Fibroblast of upper back skin (primary cell): ENCODE measurements at places on chromosomes 1 and 21.

DNA sequence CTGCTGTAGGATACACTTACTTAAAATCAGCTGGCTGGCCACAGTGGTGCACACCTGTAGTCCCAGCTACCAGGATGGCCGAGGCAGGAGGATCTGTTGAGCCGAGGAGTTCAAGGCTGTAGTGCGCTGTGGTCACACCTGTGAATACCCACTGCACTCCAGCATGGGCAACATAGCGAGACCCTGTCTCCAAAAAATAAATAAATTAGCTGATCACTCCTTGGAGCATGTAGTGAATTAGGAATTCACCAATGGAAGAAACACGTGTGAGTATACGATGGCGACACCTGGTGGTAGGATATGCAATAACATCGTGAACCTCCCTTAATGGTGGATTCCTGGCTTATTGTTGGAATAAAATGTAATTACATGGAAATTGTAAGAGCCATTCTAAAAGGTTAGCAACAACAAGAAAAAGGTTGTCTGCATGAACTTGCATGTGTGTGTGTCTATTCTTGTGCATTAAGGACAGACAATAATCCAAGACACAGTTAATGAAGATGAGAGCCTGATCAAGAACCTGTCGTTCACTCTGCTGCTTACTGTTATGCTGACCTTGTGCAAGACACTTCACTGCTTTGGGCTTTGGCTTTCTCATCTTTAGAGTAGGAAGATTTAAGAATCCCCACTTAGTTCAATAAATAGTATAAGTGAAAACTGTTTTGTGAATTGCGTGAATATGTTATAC, 38.6 kb upstream of the COX20 start:
- peak; percentile 60 for DNase-seq

DNA sequence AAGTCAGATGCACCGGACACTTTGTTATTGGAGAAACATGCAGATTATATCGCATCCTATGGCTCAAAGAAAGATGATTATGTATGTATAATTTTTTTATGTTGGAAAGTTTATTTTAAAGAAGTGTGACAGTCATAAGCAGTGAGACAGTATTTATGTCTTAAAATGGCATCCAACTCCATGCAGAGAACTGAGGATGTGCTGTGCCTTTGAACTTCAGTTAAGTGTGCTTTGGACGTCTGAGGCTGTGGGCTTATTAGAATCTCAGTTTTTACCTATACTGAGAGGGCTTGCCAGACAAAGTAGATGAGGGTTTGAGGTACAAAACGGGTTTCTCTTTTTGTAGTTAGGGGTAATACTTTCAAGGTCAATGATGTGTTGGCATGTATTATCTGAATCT, 1.5 kb downstream of the RABGGTB start:
- DNase-seq = no peak

GRCh38 chr1:230084408-230085177, 17.6 kb downstream of the GALNT2 start:
- peak; percentile 99 for DNase-seq

DNA sequence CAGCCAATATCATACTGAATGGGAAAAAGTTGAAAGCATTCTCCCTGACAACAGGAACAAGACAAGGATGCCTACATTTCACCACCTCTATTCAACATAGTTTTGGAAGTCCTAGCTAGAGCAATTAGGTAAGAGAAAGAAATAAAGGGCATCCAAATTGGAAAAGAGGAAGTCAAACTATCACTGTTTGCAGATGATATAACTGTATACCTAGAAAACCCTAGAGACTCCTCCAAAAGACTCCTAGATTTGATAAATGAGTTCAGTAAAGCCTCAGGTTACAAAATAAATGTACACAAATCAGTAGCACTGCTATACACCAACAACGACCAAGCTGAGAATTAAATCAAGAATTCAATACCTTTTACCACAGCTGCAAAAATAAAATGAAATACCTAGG, 171.3 kb upstream of the HP1BP3 start:
- DNase-seq = no peak

- no peak for DNase-seq
These were observed 10.0 kb downstream of the NCF2 start for GRCh38 chr1:183580281-183580682.

DNA sequence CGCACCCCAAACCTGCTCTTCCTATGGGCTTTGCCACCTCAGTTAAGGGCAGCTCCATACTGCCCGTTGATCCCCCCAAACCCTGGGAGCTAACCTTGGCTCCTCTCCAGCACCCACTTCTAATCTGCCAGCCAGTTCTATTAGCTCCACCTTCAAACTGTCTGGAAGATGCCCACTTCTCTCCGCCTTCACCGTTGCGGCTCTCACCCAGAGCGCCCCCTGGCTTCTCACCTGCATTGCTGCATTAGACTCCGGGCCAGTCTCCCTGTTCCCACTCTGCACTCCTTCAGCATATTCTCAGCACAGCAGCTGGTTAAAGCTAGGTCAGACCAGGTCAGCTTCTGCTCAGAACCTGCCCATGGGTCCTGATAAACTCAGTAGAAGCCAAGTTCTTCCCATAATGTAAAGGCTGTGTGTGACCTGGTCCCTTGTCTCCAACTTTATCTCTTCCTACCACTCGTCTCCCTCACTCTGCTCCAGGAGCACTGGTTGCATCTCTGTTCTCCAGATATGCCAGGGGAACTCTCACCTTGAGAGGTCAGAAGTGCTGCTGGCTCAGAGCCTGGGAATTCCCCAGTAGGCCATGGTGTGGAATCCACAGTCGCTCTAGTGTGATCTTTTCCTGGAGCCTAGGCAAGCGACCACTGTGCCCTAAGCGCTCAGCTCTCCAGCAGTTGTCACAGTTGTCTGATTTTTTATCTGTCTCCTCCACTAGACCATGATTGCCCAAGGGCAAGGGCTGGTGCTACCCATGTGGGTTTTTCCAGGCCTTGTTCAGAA, 150.3 kb downstream of the HMGB4 start:
- peak; percentile 14 for DNase-seq

- no peak for DNase-seq
These were observed 9.7 kb upstream of the TENT5C start for GRCh38 chr1:117596023-117596720.

- DNase-seq = no peak
These were observed 190.6 kb upstream of the BEND5 start for GRCh38 chr1:48967318-48967717.

DNA sequence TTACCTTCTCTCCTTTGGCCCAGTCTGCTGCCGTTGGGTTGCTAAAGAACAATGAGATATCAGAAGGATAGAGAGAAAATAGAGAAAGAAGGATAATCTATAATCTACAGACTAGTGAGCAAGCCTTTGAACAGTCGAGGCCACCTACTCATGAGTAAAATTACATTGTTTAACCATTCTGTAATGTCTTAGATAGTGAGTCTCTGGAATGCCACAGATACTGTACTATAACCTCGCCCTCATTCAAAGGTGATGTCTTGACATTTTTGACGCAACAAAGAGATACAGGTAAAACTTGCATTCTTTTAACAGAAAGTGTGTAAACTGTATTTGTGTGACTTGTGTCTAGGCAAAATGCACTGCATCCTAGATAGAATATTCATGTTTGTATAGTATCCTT, 77.9 kb downstream of the LAMC1 start:
- no peak for DNase-seq

GRCh38 chr1:151612501-151613281, 841 bp downstream of the SNX27 start:
- no peak for DNase-seq

GRCh38 chr1:212718499-212718898, 18.9 kb upstream of the BATF3 start:
- peak; percentile 44 for DNase-seq

DNA sequence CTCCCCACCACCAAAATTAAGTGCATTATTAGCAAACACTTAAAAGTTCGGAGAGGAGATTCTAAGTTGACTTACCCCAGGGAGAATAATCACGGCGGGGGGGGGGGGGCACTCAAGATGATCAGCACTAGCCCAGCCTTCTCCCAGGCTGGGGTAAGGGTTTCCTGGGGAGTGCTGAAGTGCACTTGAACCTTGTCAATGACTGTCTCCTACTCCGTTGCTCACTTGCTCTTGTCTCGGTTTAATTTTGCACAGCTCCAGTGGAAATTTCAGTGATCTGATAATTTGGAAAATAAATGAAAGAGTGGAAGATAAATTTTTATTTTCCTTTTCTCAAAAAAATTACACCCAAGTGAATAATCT, 59.2 kb downstream of the PBX1 start:
- DNase-seq = no peak

- no peak for DNase-seq
These were observed 830 bp downstream of the RNF186 start for GRCh38 chr1:19814244-19814661.

GRCh38 chr21:28063241-28064216, 929.1 kb downstream of the LTN1 start:
- no peak for DNase-seq

DNA sequence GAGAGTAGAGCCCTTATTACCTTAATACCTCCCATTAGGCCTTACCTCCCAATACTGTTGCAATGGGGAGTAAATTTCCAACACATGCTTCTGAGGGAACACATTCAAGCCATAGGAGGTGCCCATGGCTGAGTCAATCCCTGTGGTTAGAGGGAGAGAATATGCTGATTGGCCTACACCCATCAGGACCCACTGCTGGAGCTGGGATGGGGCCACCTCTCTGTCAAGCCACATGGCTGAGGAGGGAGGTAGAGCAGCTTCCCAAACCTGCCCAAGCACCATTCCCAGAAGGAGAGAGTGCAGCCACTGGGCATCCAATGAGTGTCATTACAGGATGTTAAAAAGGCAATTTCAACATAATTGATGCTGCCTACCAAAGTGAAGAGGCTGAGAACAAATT, 228.1 kb downstream of the C1orf94 start:
- DNase-seq = no peak

DNA sequence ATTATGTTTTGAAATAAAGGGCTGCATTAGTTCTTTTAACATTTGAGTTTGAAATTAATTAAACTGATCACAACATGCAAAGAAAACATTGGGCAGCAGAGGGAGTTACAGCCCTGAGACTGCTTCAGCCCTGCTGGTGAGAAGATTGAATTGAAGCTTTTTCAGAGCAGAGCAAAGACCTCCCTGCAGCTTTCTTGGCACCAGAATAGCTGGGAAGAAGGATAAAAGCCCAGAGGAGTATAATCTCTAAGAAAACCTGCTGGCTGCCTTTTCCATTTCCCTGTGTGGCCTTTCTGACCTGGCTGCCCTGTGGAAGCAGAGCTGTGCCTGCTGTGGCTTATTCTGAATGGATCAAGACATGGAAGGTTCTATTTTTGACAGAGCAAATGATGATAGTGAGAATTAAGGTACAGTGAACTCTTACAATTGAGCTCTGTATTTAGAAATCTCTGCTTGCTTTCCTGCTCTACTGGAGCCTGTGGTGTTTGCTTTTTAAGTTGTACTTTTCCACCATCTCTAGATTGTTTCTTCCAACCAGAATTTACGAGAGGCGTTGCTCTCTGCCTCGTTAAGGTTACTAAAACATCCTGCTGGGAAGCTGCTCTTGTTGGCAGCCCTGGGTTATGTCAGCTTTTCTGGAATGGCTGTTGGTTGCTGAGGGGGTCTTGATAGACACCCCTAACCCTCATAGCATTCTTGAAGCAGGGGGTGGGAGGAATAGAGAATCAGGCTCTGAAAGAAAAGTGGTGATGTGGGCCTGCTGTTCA, 9.9 kb downstream of the SNRPE start:
- peak; percentile 76 for DNase-seq

- peak; percentile 55 for DNase-seq
These were observed 30.8 kb upstream of the RPTN start for GRCh38 chr1:152189657-152190442.

- peak; percentile 28 for DNase-seq
These were observed 135.7 kb upstream of the SLC45A1 start for GRCh38 chr1:8182034-8182761.

GRCh38 chr1:225426395-225427234, 1.2 kb downstream of the LBR start:
- DNase-seq = no peak

- no peak for DNase-seq
These were observed 94.5 kb downstream of the SYF2 start for GRCh38 chr1:25137521-25138395.

DNA sequence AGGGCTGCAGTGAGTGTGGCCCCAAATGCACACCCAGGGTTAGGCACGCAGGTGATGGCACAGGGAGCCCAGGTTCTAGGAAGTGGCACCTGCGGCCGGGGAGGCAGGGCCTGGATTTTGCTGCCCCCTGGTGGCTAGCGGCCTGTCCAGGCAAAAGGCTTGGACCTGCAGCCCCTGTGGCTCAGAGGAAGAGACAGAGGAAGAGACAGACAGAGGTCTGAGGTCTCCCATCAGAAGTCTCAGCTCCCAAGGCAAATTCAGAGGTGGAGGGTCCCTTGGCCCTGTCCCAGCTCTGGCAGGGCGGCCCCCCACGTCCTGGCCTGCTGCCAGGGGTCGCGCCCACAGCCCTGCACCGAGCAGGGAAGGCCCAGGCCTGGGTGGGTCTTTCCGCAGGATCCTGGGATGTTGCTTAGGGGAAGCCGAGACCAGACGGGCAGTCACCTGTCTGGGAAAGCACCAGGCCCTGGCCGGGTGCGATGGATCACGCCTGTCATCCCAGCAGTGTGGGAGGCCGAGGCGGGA, 8.0 kb upstream of the TNFRSF14 start:
- DNase-seq = peak; percentile 48

DNA sequence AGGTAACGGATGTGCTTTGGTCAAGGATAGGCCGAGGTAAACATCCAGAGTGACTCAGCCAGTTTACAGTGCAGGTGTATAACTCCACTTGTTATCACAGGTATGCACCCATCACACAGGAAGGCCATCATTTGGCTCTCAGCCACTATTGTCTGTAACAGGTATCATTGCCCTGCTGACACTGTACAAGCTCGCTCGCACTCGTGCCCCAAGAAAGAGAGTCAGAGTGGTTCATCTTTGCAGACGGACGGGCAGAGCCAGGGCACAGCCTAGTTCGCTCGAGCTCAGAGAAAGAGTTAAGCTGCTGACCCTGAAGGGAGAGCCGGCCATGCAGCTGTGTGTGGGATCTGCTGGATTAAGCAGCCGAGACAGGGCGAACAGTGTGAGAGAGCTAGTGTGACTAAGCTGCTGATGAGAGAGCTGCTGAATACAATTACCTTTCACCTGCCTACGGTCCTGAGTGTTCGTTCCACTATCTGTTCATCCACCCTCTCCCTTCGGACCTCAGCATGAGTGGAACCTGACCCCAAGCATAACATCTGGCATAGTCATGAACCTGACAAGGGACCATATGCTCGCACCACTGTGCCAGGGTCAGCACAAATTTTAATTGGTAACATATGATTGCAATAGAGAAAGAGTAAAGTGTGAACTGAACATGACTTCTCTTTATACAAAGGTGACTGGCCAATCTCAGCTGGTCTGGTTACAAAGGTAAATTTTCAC, 27.0 kb upstream of the LYPD8 start:
- no peak for DNase-seq

DNA sequence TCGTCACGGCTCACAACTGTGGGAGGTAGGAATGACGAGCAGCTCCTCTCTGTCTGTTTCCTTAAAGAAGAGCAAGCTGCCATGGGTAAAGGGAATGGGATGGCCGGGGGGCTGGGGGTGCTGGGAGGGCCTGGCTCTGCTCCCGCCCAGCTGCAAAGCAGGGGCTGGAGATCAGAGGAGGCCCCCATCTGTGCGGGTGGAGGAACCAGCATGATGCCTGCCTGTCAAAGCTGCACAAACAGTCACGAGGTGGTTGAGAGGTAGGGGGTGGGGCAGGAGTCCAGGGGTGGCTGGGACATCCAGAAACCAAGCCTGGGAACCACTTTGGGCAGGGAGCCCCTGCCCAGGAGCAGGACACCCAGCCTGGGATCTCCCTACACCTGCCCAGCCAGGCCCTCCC, 12.6 kb downstream of the SLC41A1 start:
- no peak for DNase-seq
